ENCODE measurements at places on chromosomes 3 and 15. TPM values are rescaled to one million over a fixed set of nuclear protein-coding genes. Genes with fewer than 3 reads are reported as not detected.
A peak's percentile ranks its signal among the peaks of the same experiment; 100 is the strongest.

The KNL1 gene
- total RNA-seq: 11.7 TPM

The GABRR3 gene
- not detected for total RNA-seq

The CFAP92 gene
- 2.7 TPM for total RNA-seq

The TM4SF18 gene
- total RNA-seq: 0.36 TPM

The ARNT2 gene
- total RNA-seq: 37.3 TPM

The A4GNT gene
- total RNA-seq: 3.1 TPM

The CXCR6 gene
- total RNA-seq: not detected

GRCh38 chr3:47910777-47911440 lies 105.3 kb downstream of the MAP4 start:
- H3K4me3 ChIP-seq: no peak overlapping the region
- no peak for DNase-seq
- peaks cover 27% of the 10 kb centered on the region for H3K4me1 ChIP-seq
- H3K27me3 ChIP-seq: no peaks in the 10 kb centered on the region

DNA sequence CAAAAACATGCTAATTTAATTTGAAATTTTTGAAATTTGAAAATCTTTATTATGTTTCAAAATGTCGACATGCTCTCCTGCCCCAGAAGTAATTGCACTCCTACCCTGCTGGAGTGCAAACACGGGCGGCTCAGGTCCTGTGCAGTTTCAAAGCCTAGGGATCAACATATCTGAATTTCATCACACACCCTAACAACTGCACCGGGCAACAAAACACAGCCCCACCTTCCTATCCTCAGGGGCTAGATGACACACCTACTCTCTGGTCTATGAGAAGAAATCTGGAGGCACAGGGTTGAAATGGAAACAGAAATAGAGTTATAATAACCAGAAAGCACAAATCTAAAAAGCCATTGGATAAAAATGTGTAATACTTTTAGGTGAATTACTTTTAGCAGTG lies 61.4 kb downstream of the BFSP2 start:
- no peaks in the 10 kb centered on the region for H3K27me3 ChIP-seq
- no peaks in the 10 kb centered on the region for H3K36me3 ChIP-seq
- DNase-seq: no peak
- H3K4me3 ChIP-seq: no peak overlapping the region
- H3K27ac ChIP-seq: peak overlapping the region; percentile 48
- peaks cover 21% of the 10 kb centered on the region for H3K4me1 ChIP-seq

GRCh38 chr3:132161608-132162007 lies 126.8 kb upstream of the CPNE4 start:
- no peaks in the 10 kb centered on the region for H3K36me3 ChIP-seq
- H3K27ac ChIP-seq: no peak overlapping the region
- no peak overlapping the region for H3K4me3 ChIP-seq
- DNase-seq: no peak
- no peaks in the 10 kb centered on the region for H3K4me1 ChIP-seq
- no peaks in the 10 kb centered on the region for H3K27me3 ChIP-seq

DNA sequence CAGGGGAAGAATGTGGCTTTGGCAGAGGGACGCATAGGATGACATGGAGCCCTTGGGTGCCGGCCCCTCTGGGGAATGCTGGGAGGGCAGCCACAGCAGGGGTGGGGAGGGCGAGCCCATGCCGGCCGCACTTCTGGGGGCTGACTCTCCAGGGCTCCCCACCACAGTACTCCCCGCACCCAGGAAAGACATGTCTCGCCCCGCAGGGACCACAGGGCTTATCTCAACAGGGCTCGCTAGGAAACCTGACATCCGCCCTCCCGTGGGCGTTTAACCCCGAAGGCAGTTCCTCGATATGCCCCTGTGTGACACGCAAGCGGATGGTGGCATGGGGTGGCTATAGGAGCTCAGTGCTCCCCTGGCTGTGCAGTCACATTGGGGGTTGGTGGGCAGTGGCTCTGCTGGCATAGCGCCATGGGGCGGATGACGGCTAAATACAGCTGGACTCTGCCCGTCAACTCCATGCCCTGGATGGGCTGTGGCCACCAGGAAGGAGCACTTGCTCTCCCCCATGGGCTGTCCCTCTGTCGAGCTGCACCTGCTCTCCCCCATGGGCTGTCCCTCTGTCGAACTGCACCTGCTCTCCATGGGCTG lies 141.4 kb downstream of the ADAMTS17 start:
- no peak overlapping the region for H3K27ac ChIP-seq
- no peaks in the 10 kb centered on the region for H3K27me3 ChIP-seq
- no peak overlapping the region for H3K4me3 ChIP-seq

GRCh38 chr3:121809249-121809648 lies 25.6 kb downstream of the IQCB1 start:
- DNase-seq: no peak
- peaks cover 10% of the 10 kb centered on the region for H3K4me1 ChIP-seq
- H3K36me3 ChIP-seq: peaks cover 25% of the 10 kb centered on the region
- H3K27me3 ChIP-seq: no peaks in the 10 kb centered on the region
- no peak overlapping the region for H3K4me3 ChIP-seq

GRCh38 chr3:183360971-183361624 lies 67.3 kb downstream of the MCF2L2 start:
- no peak overlapping the region for H3K27ac ChIP-seq
- no peaks in the 10 kb centered on the region for H3K36me3 ChIP-seq
- no peak for DNase-seq
- H3K4me3 ChIP-seq: no peak overlapping the region
- H3K4me1 ChIP-seq: peaks cover 2% of the 10 kb centered on the region

- H3K27me3 ChIP-seq: no peaks in the 10 kb centered on the region
- H3K27ac ChIP-seq: peak overlapping the region; percentile 46
- peaks cover 3% of the 10 kb centered on the region for H3K36me3 ChIP-seq
- DNase-seq: no peak
Observed at GRCh38 chr15:85421116-85421925, 40.9 kb downstream of the AKAP13 start.

GRCh38 chr15:80920271-80920699 lies 69.3 kb downstream of the MESD start:
- DNase-seq: no peak
- H3K27ac ChIP-seq: no peak overlapping the region
- peaks cover 3% of the 10 kb centered on the region for H3K27me3 ChIP-seq

DNA sequence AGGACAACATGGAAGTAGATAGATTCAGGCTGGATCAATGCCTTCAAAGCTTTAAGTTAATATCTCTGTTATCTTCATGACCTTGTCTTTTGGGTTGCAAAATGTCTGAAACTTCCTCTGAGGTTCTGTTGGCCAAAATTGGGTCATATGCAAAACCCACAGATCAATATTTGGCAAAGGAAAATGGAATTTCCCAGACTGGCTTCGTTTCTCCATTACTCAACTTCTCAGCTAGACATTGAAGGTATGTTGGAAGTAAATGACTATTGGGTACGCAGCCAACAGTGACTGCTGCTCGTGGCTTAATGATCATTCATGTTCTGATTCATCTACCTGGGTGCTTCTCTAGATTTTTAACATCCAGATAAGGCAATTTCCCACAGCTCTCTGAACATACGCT lies 675.4 kb upstream of the SGO1 start:
- H3K27me3 ChIP-seq: no peaks in the 10 kb centered on the region
- peaks cover 2% of the 10 kb centered on the region for H3K36me3 ChIP-seq
- no peak overlapping the region for H3K27ac ChIP-seq
- no peak for DNase-seq
- no peaks in the 10 kb centered on the region for H3K4me1 ChIP-seq

- DNase-seq: no peak
- no peak overlapping the region for H3K4me3 ChIP-seq
- peaks cover 2% of the 10 kb centered on the region for H3K27me3 ChIP-seq
- no peaks in the 10 kb centered on the region for H3K36me3 ChIP-seq
- no peak overlapping the region for H3K27ac ChIP-seq
Observed at GRCh38 chr15:77800305-77800704, 167.6 kb upstream of the LINGO1 start.

DNA sequence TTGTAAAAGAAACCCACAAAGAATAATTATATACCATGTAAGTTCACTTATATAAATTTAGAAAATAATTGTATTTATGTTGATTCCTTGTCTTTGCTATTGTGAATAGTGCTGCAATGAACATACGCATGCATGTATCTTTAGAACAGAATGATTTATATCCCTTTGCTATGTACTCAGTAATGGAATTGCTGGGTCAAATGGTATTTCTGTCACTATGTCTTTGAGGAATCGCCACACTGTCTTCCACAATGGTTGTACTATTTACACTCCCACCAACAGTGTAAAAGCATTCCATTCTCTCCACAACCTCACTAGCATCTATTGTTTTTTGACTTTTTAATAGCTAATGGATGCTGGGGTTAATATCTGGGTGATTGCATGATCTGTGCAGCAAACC lies 149.4 kb upstream of the CNTN3 start:
- no peaks in the 10 kb centered on the region for H3K4me1 ChIP-seq
- no peaks in the 10 kb centered on the region for H3K36me3 ChIP-seq

GRCh38 chr3:71144525-71145253 lies 438.8 kb downstream of the FOXP1 start:
- H3K4me3 ChIP-seq: no peak overlapping the region
- H3K36me3 ChIP-seq: peaks cover 10% of the 10 kb centered on the region
- no peak for DNase-seq

DNA sequence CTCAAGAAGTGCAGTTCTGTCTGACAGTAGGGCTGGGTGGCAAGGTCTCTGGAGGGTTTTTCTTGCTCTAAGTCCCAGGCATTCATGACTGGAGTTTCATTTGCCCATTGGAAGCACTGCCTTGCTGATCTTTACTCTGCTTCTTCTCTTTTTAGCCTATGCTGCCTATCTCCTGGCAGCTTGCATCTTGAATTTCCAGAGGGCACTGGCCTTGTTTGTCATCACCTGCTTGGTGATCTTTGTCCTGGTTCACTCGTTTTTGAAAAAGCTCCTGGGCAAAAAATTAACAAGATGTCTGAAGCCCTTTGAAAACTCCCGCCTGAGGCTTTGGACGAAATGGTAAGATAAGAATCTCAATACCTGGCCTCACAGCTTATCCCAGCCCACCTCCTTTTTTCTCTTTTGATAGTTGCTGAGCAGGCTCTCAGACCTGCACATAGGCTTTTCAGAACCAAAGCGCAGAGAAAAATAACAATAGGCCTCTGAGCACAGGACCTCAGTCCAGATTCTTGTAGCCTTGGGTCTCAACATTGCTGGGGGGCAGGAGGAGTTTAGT lies 10.9 kb downstream of the SLC28A2 start:
- no peak overlapping the region for H3K4me3 ChIP-seq
- H3K27me3 ChIP-seq: no peaks in the 10 kb centered on the region
- no peak overlapping the region for H3K27ac ChIP-seq
- no peak for DNase-seq
- H3K4me1 ChIP-seq: peaks cover 7% of the 10 kb centered on the region
- H3K36me3 ChIP-seq: no peaks in the 10 kb centered on the region

DNA sequence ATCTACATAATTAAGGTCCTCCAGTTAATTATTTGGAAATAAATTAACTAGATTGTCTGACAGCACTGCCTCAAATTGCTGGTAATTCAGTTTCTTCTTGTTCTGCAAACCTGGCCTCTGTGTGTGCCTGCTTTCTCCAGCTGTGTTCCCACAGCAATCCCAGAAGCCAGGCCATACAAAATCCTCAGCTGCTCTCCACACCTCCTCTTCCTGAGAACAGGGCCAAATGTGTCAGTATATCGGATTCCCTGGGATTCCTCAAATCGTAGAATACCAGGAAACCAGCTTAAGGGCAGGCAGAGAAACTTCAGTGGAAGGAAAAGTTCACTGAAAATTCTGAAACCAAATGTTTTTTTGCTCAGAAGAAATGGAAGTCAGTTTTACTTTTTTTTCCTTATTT lies 261.4 kb downstream of the ZMAT3 start:
- H3K27ac ChIP-seq: no peak overlapping the region
- no peaks in the 10 kb centered on the region for H3K27me3 ChIP-seq
- H3K36me3 ChIP-seq: no peaks in the 10 kb centered on the region
- H3K4me3 ChIP-seq: no peak overlapping the region
- DNase-seq: no peak
- H3K4me1 ChIP-seq: peaks cover 7% of the 10 kb centered on the region

DNA sequence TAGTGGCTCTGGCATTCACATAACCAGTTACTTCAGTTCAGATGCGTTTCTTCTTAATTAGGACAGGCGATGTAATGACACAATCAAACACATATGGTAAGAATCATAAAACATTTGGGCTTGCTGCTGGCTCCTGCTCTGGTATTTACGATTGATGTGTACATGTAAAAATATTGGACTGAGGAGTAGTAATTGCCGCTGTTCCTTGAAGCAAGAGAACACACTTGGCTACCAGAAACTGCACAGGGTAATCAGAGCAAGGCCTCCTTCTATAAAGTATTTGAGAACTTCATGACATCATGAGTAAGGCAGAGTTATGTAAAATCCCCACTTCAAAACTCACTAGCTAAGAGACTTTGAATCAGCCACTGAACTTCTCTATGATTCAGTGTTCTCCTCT lies 158.1 kb downstream of the SSR3 start:
- no peak overlapping the region for H3K4me3 ChIP-seq
- no peaks in the 10 kb centered on the region for H3K36me3 ChIP-seq
- H3K4me1 ChIP-seq: peaks cover 2% of the 10 kb centered on the region
- H3K27ac ChIP-seq: no peak overlapping the region

- H3K27ac ChIP-seq: no peak overlapping the region
- no peaks in the 10 kb centered on the region for H3K36me3 ChIP-seq
- peaks cover 9% of the 10 kb centered on the region for H3K4me1 ChIP-seq
Observed at GRCh38 chr15:78684657-78685056, 43.6 kb upstream of the CHRNB4 start.

- H3K4me1 ChIP-seq: peaks cover 22% of the 10 kb centered on the region
- DNase-seq: no peak
- peaks cover 10% of the 10 kb centered on the region for H3K27me3 ChIP-seq
- no peak overlapping the region for H3K4me3 ChIP-seq
- no peaks in the 10 kb centered on the region for H3K36me3 ChIP-seq
Observed at GRCh38 chr15:66927201-66928077, 138.0 kb upstream of the SMAD3 start.

GRCh38 chr3:59319442-59319841 lies 269.6 kb upstream of the CFAP20DC start:
- H3K4me1 ChIP-seq: peaks cover 18% of the 10 kb centered on the region
- peak overlapping the region; percentile 81 for H3K27ac ChIP-seq
- DNase-seq: no peak
- H3K36me3 ChIP-seq: no peaks in the 10 kb centered on the region

GRCh38 chr15:59282515-59283337 lies 76.1 kb downstream of the LDHAL6B start:
- no peaks in the 10 kb centered on the region for H3K36me3 ChIP-seq
- H3K4me1 ChIP-seq: no peaks in the 10 kb centered on the region
- no peak for DNase-seq
- H3K27me3 ChIP-seq: no peaks in the 10 kb centered on the region

DNA sequence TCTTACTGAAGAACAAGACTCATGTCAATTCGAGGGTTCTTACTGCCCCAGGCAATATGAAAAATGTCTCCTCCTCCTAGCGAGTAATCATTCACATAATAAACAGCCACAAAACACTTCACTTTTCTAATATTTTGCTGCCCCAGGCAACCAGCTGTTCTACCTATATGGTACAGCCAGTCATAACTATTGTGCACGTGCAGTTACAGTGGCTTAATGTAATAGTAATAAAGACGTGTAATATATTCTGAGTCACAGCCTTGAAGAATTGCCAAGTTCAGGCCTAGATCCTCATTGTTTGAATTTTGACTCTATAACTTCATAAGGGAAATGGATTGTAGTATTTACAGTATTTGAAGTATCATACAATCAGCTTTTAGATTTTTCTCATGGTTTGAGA lies 1250.0 kb upstream of the GBE1 start:
- H3K36me3 ChIP-seq: no peaks in the 10 kb centered on the region
- no peaks in the 10 kb centered on the region for H3K27me3 ChIP-seq
- no peak overlapping the region for H3K4me3 ChIP-seq
- no peak for DNase-seq
- no peak overlapping the region for H3K27ac ChIP-seq
- no peaks in the 10 kb centered on the region for H3K4me1 ChIP-seq

GRCh38 chr3:195075941-195076875 lies 194.8 kb downstream of the XXYLT1 start:
- peaks cover 12% of the 10 kb centered on the region for H3K4me1 ChIP-seq
- H3K27me3 ChIP-seq: no peaks in the 10 kb centered on the region
- no peak for DNase-seq
- no peak overlapping the region for H3K27ac ChIP-seq

Data from progenitor cell of endocrine pancreas (in vitro differentiated cells).